ENCODE measurements at places on chromosomes 5 and 9.

DNA sequence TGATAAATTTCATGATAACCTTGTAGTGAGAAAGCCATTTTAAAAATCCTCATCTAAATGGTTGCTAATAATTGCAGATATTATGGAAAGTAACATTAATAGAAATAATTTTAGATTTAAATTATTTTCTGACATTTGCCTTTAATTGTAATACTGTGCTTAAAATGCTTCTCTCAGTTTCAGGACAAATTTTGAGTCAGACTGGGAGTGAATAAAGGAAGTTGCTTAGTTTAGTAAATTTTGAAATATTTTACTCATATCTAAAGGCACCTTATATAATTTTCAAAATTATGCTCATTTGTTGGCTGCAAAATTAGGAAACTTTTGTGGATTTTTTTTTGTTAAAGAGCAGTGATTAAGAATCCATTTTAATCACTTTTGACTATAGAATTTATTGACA lies 93.8 kb downstream of the CSNK1G3 start:
- peak; percentile 5 for DNase-seq

DNA sequence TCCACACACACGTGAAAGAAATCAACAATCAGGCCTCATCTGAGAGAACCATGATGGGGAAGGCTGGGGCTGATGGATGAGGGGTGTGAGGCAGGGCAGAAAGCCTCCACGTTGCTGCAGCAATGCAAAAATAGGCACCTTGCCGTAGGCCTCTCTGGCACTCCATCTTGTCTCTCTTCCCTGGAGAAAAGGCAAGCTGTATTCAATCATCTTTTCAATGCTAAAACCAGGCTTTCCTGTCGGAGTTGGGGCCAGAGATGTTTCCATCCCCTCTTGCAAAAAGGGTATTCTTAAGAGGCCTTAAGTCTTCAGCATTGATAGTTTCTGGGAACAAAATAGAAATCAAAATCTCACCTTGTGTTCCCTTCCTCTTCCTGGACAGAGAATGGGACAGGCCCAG lies 80.9 kb downstream of the THBS4 start:
- no peak for DNase-seq

- DNase-seq: peak; percentile 30
Observed at GRCh38 chr5:68406767-68407241, 191.2 kb downstream of the PIK3R1 start.

- no peak for DNase-seq
Observed at GRCh38 chr9:121308765-121309164, 40.8 kb downstream of the GSN start.

- no peak for DNase-seq
Observed at GRCh38 chr5:53276825-53277224, 167.3 kb upstream of the MOCS2 start.

DNA sequence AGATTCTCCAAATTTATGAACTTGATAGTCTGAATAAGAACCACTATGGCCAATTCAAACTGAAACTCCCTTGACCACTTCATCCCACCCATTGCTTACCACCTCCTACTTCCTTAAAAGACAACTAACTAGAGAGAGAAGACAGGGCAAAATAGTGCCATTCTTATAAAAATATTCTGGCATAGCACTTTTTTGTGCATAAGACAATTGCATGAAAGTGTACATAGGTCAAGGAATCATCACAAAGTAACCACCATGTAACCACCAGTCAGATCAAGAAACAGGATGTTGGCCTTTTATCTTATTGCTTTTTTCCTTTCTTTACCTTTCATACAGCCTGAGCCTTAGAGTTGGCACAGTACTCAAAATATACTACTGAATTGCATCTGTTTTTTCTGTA lies 8.1 kb upstream of the ARSB start:
- DNase-seq: no peak

GRCh38 chr5:372556-372995 lies 51.1 kb downstream of the AHRR start:
- no peak for DNase-seq

GRCh38 chr9:81141961-81142360 lies 547.4 kb downstream of the TLE1 start:
- DNase-seq: no peak

DNA sequence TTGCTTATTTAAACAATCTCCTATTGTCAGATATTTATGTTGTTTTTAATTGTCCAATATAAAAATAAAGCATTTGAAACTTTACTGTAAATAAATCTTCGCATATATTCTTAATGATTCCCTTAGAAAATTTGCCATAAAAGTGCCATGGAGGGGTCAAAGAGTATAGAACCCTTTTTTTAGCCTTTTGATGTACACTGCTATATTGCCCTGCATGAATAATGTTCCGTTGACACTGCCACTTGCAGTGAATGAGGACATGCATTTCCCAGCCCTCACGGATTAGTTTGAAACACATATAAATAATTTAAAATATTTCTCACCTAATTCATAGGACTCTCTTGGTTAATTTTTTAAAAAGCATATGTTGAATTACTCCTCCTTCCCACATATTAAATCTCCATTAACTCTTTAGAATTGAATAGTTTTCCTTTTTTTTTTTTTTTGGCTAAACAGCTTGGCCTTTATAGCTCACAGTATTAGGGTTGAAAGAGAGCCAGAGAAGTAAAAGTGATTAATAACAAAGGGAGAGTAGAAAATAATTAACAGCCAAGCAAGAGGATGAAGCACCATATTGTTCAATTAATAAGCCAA lies 129.8 kb upstream of the SGCD start:
- DNase-seq: no peak

- no peak for DNase-seq
Observed at GRCh38 chr9:28318515-28318914, 745.2 kb upstream of the C9orf72 start.

DNA sequence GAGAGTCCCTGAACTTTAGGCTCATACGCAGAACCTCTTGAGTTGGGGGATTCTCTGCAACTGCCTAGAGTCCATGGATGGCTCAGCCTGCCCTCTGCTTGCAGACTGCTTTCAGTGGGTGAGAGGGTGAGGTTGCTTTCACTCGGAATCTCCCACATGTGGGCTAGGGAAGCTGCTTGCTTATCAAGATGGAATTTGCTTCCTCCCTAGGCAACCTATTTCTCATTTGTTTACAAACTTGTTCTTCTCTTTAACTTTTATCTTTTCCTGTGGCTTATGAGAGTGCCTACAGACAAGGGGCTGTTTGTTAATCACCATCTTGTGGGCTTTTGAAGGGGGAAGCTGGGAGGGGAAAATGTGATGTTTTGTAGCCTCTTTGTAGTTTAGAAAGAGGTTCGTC lies 10.0 kb downstream of the TLE4 start:
- DNase-seq: no peak

- no peak for DNase-seq
Observed at GRCh38 chr9:34896112-34896511, 62.0 kb upstream of the PHF24 start.

GRCh38 chr9:81656004-81656403 lies 33.3 kb downstream of the TLE1 start:
- no peak for DNase-seq

DNA sequence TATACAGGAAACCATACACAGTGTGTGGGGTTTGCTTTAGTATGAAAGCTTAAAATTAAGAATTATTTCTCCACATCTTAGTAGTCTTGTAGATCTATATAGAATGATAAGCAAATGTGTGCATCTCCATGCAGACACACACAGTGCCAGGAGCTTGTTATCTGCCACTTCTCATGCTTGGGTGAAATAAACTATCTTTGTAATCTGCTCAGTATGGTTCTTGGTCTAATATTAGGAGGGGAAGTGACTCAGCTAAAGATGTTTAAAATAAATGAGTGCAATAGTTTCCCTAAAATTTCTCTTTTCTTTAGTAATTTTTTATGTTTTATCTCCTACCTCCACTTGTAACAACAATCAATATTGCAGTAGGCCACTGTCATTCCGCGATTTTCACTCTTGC lies 689.6 kb downstream of the TAF11L14 start:
- DNase-seq: no peak
